ENCODE measurements at places on chromosomes 2 and 18. TPM values are rescaled to one million over a fixed set of nuclear protein-coding genes. Genes with fewer than 3 reads are reported as not detected.

DNA sequence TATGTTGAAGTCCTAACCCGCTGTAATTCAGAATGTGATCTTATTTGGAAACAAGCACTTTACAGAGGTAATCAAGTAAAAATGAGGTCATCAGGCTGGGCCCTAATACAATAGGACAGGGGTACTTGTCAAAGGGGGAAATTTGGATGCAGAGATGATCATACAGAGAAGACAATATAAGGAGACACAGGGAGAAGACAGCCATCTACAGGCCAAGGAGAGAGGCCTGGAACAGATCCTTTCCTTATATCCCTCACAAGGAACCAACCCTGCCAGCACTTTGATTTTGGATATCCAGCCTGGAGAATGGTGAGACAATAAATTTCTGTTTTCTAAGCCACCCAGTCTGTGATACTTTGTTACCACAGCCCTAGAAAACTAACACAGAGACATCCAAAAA lies 104.3 kb downstream of the METTL4 start:
- no peak for DNase-seq

Gene CIB4
- not detected for total RNA-seq

DNA sequence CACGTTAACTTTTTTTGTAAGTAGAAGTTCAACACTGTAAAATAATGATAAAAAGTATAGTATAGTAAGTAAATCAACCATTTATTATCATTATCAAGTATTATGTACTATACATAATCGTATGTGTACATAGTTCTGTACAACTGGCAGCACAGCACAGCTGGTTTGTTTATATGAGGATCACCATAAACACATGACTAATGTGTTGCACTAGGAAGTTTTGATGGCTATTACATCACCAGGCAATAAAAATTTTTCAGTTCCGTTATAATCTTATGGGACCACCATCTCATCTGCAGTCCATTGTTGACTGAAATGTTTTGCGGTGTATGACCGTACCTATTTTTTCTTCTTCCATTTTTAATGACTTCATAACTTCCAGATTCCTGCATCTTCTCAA lies 39.2 kb upstream of the ZNF385B start:
- no peak for DNase-seq

DNA sequence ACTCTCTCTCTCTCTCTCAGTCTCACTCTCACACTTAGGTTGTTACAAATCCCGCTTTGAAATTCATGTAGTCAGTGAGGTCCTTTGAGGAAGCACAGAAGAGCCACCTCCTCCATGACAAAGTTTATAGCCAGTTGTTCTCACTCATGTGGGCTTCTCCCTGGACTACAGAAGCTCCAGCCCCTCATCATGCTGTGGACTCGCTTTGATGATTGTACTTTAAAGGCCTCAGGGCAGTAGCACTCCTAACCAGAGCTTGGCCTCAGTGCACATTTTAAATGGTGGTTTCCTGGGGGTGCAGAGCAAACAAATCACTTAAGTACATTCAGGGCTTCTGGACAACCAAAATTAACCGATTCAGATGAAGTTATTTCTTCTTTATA lies 115.7 kb downstream of the MTCL1 start:
- no peak for DNase-seq

- no peak for DNase-seq
Measured at GRCh38 chr18:67919316-67919715, 402.8 kb upstream of the DSEL start.

DNA sequence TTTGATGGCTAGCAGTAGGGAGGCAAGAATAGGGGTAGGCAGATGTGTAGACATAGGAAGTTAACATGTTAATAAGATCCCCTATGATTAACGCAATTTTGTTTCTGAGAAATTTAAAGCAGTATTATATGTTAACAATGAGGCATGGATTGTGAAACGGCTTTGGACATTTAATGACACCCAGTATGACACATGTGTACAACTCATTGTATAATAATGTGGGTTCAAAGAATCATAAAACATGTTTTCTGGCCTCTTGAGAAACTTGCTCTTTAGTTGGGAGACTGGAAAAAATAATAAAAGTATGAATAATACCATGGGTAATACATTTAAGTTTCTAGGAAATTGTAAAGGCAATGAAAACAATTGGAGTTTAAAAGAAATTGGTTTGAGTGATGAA lies 332.1 kb upstream of the CDH20 start:
- DNase-seq, result peak; percentile 28

Gene PTPRN
- total RNA-seq, result not detected

DNA sequence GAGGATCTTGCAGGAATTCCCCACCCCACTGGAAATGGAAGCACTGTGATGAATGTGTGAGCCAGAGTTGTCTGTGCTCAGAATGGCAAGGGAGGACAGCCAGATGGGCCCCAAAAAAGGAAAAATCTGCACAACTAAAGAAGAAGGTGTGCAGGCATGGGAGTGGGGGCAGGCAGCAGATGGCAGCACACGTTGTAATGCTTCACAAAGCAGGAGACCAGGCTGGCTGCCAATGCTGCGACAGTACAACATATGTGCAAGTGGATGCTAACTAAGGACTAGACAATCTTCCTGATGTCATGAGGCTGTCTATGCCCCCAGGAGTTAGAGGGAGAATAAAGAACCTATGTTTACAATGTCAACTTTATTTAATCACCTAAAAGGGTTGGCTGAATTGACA lies 27.2 kb downstream of the ST6GAL2 start:
- no peak for DNase-seq

Gene HOXD1
- total RNA-seq, result not detected

- DNase-seq, result no peak
Measured at GRCh38 chr2:238701341-238702206, 146.3 kb upstream of the TWIST2 start.

Gene VIT
- total RNA-seq, result not detected

DNA sequence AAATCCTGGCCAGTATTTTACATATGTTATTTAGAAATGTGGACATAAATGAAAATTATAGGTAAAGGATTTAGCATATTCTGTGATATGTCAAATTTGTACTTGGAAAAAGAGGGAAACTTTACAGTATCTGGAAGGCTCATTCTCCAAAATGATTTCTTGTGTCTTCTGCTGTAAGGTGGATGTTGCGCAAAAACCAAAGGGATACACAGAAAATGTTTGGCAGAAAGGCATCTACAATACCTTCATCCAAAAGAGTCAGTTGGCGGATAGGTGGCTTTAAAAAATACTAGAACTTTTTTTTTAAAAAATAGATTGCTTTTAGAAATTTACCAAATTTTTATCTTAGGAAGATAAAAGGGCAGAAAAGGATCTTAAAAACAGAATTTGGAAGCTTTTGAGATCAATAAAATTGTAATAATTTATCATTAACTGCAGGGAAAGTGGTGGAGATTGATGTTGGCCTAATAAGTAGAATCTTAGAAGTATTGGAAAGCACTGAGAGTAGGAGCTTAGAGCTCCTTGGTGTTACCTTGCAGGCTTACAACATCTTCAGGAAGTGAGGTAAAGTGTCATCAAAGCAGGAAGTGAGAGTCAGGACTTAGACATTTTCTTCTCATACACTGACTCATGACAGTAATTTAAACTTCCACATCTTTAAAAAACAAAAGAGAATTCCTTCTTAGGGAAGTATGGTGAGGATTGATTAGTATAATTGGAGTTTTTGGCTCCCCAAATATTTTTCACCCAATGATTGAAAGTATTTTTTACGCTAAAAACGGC lies 2.1 kb downstream of the NABP1 start:
- DNase-seq, result peak; percentile 82

DNA sequence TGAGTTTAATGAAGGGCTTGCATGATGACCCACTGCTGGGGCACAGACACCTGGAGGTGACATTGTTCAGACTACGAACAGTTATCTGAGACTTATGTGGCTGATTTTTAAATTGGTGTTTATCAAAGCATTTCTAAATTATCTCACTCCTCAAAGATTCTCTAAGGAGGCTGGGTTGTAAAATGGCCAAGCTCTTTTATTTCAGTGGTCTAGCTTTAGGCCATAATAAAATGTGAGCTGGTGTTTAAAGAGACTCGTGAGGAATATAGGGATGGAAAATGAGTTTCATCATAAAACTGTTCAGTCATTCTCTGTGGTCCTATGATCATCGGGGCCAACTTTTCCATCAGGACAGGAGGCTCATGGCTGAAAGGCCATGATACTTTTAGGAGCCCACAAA lies 93.4 kb downstream of the SPP2 start:
- no peak for DNase-seq

DNA sequence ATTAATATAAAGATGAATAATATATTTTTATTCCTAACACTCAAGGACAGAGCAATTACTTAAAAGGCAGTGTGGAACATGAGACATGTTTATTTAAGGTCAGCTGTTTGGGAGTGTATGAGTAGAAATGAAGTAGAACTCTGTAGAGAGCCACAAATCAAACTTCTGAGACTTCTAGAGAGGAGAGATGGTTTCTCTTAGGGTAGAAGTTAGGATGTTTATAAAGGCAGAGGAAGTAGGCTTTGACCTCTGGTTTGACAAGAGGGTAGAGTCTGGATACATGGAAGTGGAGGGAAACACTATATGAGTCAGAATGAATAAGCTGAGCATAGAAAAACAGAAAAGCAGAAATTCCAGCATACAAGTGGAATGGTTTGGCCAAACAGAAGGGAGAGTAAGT lies 262.1 kb upstream of the KLHL14 start:
- DNase-seq, result no peak

GRCh38 chr2:191701696-191702095 lies 23.8 kb downstream of the NABP1 start:
- no peak for DNase-seq

GRCh38 chr18:57077786-57078552 lies 68.9 kb upstream of the BOD1L2 start:
- no peak for DNase-seq

DNA sequence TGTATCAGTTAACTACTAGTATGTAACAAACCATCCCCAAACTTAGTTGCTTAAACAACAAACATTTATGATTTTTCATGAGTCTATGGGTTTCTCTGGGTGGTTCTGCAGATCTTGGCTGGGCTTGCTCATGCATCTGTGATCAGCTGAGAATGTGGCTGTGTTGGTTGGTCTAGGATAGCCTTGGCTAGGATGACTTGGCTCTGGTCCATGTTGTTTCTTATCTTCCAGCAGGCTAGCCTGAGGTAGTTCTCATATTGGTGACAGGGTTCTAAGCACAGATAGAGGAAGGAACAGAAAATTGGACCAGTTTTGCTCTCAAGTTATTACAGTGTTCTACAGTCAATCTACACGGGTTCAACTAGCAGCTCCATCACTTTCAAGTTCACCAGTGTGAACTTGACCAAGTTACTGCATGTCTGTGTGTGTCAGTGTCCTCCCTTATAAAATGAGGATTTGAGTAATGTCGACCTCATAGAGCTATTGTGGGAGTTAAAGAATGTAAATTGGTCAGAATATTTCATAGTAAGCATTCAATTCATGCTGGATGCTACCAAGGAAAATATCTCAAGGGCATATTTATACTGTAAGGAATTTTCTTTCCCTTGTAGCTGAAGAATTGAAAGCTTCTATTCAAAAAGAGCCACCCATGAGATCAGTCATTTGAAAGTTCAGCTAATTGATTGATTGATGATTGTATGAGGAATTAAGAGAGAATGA lies 65.3 kb downstream of the MYO3B start:
- peak; percentile 37 for DNase-seq

GRCh38 chr2:120770641-120771040 lies 35.0 kb downstream of the GLI2 start:
- no peak for DNase-seq

DNA sequence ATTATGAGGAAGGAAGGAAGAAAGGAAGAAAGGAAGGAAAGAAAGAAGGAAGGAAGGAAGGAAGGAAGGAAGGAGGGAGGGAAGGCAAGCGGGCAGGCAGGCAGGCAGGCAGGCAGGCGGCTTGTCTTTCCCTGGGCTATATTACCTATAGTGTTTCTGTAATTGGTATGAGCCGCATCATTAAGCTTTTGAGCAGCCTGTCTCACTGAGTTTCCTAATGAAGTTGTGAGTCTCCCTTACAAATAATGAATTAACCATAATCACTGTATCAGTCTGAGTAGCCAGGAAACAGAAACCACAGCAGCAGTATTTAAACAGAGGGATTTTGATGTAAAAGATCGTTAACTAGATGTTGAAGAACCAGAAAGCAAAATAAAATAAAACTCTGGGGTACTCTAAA lies 11.8 kb upstream of the SULT1C3 start:
- DNase-seq, result no peak

DNA sequence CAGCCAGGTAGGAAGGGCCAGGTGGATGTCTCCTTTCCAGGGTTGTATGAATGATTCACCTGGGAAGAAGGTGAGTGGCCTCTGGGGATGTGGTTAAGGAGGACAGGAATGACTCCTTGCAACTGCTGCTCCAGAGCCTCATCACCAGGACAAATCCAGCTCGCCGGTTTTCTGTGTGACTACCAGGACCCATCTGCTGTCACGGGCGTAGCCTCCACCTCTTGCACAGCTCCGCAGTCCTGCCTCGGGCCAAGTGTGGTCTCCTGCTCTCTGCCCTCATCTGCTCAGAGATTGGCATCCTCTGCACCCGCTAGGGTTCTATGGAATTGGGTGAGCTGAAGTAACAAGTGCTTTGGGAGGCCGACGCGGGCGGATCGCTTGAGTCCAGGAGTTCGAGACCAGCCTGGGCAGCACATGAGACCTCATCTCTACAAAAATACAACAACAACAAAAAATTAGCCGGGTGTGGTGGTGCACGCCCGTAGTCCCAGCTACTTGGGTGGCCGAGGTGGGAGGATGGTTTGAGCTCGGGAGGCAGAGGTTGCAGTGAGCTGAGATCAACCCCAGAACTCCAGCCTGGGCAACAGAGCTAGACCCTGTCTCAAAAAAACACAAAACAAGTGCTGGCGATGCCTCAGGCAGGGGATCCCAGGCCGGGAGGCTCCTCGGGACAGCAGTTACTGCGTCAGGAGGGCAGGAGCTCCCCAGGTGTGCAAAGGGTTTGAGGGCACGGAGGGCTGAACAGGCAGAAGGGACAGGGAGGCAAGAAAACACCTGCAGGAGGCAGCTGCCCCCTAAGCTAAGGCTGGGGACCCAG lies 831 bp upstream of the D2HGDH start:
- DNase-seq, result peak; percentile 80

Gene RFTN2
- total RNA-seq, result under 0.01 TPM

DNA sequence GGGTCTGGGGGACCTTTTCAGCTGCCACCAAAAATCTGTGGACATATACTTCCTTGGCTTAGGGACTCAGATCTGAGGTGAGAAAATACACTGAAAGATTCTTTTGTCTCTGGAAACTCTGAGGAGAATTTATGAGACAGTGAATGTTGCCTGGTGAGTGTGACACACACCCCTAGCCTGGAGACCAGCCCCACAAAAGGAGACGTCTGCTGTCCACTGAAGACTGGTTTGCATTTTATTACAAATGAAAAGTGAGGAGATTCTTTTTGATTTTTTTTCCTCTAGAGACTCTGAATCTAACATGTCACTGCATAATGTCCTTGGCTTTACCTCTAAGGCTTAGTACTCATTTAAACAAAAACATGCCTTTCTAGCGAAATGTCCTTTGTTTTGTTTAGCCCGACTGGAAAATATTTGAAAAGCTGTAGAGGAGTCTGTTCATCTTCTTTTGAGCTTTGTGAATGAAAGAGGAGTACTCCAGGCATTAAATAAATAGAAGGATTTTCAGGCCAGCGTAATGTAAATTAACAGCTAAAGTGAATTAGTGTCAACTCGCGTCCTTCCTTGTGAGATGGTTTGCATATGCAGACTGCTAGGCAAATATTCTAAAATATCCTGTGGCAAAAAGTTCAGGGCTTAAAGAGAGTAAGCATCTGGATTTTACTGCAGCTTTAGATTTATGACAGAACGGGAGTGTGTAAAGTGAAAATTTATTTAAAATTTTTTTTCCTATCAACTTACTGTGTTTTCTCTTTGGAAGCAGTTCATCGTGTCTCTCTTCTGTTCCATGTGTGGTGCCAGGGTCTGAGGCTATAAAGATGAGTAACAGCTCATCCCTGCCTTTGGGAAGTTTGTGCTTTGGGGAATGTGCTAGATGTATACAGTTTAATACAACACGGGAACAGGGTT lies 125.4 kb downstream of the VWA3B start:
- DNase-seq, result no peak

Gene TWIST2
- total RNA-seq, result 0.83 TPM

All from mammary epithelial cell (primary cell).